ENCODE measurements at places on chromosomes 1 and 21. TPM values are rescaled to one million over a fixed set of nuclear protein-coding genes. Genes with fewer than 3 reads are reported as not detected.

GRCh38 chr1:77412820-77413530, 131.2 kb downstream of the AK5 start:
- ATAC-seq: no peak

The CHI3L2 gene
- total RNA-seq: 7.7 TPM

DNA sequence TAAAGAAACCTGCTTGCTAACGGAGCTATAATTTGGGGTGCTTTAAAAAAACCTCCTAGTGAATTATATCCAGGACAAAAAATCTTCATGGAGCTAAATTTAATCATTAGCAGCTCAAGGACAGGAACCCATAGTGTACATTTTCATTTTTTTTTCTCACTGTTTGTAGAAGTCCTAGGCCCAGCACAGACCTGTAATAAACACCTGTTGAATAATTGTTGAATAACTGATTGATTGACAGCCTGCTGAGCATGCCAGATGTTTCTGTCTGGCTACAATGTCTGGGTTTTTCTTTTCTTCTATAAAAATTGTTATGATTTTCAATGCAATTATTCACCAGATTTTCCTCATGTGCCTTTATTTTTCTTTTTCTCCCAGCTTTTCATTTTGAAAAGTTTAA, 10.9 kb upstream of the GALNT2 start:
- no peak for ATAC-seq

DNA sequence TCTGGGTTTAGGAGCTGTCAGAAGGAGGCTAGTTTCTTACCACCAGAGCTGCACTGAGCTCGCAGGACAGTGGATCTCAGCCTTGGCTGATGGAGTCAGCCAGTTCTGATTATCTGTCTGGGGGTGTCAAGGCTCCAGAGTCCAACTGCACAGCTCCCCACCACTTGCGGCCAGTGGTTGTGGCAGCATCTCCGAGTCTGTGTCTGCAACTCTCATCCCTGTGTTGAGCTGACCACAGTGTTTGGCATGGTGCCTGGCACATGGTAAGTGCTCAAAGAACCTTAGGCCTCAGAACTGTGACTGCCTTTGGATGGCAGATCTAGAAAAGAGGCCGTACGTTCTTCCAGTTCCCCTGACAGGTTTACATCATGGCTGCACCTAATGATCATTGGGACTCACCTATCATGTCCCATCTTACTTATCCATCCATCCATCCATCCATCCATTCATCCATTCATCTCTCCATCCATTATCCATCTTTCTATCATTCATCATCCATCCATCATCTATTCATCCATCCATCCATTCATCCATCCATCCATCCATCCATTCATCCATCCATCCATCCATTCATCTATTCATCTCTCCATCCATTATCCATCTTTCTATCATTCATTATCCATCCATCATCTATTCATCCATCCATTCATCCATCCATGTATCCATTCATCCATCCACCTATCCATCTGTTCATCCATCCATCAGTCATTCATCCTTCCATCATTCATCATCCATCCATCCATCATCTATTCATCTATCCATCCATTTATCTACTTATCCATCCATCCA, 114.5 kb downstream of the CRYAA start:
- no peak for ATAC-seq

DNA sequence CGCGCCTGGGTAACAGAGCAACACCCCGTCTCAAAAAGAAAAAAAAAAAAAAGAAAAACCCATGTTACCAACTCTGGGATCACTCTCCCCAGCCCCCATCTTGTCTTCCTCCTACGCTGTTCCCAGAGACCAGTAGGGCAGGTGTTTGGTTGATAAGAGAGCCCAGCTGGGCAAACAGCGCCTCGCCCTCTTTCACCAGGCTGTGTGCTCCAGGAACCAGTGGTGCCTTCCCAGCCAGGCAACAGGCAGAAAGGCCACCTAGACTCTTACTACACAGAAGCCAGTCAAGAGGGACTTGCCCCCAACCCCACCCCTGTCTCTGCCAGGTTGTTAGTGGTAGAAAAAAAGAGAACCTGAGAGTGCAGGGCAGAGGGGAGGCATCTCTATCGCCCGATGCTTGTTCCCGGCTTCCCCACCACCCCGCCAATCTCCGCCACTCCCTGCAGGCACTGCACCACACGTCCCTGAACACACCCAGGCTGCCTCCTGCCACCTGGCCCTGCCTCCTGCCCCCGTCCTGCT, 14.0 kb upstream of the CTRC start:
- ATAC-seq: peak; percentile 27

GRCh38 chr1:97647776-97648175, 273.1 kb downstream of the DPYD start:
- ATAC-seq: no peak

DNA sequence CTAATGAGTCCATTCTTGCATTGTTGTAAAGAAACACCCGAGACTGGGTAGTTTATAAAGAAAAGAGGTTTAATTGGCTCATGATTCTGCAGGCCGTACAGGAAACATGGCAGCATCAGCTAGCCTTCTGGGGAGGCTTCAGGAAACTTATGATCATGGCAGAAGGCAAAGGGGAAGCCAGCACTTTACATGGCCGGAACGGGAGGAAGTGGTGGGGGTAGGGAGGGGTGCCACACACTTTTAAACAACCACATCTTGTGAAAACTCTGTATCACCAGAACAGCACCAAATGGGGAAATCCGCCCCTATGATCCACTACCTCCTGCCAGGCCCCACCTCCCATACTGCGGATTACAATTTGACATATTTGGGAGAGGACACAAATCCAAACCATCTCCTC, 43.9 kb downstream of the NOS1AP start:
- no peak for ATAC-seq

DNA sequence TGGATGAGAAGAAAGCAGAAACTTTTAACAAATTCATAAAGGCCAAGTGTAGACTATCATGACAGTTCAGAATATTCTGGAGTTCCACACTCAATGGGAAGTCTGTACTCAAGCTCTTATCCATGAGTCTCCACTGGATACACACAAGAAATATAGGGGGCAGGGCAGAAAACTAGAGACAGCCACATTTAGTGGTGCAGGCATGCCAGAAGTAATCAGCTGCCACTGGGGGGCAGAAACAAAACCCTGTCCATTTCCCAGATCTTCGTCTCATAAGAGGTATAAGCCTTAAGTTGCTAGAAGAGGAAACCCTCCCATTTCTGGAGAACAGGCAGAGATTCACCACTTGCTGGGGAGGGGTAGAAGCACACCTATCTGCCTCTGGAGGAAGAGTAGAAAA, 166.8 kb upstream of the GALNT2 start:
- ATAC-seq: no peak

The DENND2D gene
- 47.5 TPM for total RNA-seq

The RHEX gene
- 0.48 TPM for total RNA-seq

GRCh38 chr1:67723620-67724019, 38.6 kb downstream of the GADD45A start:
- peak; percentile 82 for ATAC-seq

DNA sequence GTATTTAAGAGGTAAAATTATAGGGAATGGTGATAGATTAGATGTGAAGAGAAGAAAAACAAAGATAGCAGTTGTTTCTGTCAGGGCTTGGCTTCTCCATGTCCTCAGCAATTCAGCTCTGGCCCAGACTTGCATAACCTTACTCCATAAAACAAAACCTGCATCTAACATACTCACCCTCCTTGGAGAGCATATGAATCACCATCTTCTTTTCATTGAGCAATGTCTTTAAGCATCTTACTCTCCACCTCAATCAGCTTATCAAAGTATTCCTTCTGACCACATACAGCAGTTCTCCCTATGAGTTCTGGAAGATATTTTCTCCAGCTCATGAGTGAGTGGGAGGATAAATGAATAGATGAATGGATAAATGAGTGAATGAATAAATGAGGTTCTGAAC, 49.0 kb downstream of the RAB3B start:
- ATAC-seq: no peak

- ATAC-seq: no peak
Measured at GRCh38 chr1:22089787-22090186, 37.3 kb downstream of the CDC42 start.

- no peak for ATAC-seq
Measured at GRCh38 chr1:175237389-175237788, 44.8 kb upstream of the KIAA0040 start.

DNA sequence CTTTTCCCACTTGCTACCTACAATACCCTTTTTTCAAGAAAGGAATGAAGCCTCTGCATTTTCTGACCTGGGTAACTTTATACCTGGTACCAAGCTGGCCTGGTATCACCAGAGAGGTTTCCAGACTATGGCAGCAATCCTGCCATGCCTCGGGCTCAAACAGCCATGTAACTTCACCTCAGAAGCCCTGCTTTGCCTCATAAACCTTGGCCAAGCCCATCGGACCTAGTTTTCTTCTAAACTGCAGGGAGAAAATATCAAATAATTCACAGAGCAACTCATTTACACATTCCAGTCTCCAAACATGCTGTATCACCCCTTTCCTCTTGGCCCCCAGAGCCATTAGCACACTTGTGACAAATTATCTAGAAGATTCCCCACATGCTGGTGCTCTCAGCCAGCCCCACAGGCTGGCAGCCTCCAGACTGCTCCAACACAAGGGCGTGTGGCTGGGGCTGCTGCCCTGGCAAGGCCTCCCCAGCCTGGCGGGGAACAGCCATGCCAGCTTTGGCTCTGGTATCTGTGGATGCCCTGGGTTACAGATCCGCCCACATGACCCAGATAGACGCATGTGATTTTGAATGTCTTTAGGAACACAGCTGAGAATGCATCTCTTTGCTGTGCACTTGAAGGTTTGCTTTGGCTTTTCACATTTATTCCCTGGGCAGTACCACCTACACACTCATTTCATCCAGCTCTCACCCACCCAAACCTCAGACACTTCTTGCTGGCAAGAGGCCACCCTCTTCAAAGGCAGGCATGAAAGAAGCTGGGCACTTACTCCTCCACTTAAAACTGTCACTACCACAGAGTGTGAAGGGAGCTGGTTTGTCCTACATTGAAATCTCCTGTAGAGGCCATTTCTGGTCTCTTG, 70.0 kb upstream of the BCAR3 start:
- no peak for ATAC-seq

GRCh38 chr1:203663294-203663693, 36.7 kb downstream of the ATP2B4 start:
- ATAC-seq: peak; percentile 99

The CD247 gene
- 0.80 TPM for total RNA-seq

DNA sequence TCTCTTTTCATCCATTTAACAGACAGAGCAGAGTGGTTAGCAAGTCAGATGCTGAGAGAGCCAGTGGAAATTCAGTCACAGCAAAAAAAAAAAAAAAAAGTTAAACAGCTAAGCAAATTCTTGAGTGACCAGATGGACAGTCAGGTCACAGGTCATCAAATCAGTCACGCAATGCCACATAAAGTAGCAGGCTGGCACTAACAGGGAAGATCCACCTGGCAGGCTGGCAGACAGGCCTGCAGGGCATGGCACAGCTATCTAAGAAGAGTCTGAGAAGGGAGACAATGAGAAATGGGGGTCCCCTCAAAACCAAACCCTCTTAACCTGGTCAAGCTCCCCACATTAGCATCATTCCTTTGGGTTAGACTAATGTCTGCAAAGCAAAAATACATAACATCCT, 371.9 kb downstream of the TTLL7 start:
- no peak for ATAC-seq

The PDC gene
- total RNA-seq: not detected

DNA sequence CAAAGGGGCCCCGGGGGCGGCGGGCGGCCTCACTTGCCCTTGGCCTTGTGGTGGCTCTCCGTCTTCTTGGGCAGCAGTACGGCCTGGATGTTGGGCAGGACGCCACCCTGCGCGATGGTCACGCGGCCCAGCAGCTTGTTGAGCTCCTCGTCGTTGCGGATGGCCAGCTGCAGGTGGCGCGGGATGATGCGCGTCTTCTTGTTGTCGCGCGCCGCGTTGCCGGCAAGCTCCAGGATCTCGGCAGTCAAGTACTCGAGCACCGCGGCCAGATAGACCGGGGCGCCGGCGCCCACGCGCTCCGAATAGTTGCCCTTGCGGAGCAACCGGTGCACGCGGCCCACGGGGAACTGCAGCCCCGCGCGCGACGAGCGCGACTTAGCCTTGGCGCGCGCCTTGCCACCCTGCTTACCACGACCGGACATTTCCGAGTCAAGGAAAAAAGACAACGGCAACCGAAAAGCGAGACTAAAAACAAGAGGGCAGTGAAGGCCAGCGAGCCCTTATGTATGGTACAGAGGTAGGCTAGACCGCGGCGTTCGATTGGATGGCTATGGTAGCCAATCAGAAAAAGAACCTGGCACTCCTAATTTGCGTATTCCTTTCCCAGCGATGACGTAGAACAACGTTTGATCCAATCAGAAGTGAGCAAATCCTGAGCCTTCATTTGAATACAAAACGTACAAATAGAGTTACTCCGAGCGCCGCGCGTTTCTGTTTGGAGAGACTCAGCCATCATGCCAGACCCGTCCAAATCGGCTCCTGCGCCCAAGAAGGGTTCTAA, 29.6 kb upstream of the RNF187 start:
- ATAC-seq: peak; percentile 97

GRCh38 chr21:14850394-14850793, 214.4 kb downstream of the NRIP1 start:
- ATAC-seq: no peak

The TMPRSS15 gene
- total RNA-seq: not detected

The FAM163A gene
- total RNA-seq: not detected

GRCh38 chr1:62228883-62229187, 34.2 kb downstream of the L1TD1 start:
- ATAC-seq: no peak

The ZYG11B gene
- total RNA-seq: 13.2 TPM

The CD34 gene
- total RNA-seq: 4.3 TPM

DNA sequence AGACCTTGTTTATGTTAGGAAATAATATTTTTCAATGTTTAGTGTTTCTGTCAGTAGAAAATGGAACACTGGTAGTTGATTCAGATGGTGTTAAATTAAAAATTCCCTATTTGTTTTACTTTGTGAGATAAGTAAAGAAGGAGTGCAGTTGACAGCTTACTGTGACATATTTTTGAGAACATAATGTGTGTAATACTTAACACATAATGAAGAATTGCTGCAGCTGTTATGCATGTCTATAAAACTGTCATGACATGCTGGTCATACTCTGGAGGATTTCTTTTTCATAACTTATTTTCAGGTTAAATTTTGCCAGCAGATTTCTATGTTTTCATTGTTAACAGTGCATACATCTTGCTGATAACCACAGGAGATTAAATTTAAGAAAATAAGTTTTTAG, 296.1 kb downstream of the CTH start:
- ATAC-seq: no peak

The CNIH3 gene
- 2.1 TPM for total RNA-seq

DNA sequence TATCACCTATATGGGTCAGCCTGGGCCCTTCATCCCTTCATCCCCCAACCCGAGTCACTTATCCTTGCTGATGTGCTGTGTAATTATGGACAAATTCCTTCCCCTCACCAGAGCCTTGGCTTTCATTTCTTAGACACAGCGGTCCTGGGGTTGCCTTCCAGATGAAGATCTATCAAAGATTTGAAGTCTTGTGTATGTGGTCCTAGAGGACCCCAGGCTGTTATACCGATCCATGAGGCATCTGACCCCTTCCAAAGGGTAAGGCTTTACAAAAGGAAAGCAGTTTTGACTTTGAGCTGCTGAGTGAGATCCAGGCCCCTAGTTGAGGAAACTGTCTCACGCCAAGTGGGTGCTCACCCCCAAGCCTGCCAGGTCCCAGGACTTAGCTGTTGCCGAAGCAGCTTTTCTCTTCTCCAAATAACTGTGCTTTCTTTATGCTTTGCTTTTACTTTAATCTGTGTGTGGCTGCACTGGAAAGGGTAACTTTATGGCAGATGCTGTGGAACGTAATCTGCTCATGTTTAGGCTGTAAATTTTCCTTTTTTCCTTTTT, 37.6 kb downstream of the MAN1C1 start:
- ATAC-seq: no peak

The ITLN2 gene
- 0.16 TPM for total RNA-seq

The MRPL24 gene
- total RNA-seq: 67.4 TPM

Measured in esophagus mucosa (tissue), 1 donor.